ENCODE measurements at places on chromosomes 11 and 22.

GRCh38 chr22:38162881-38163843, 18.5 kb downstream of the PLA2G6 start:
- no peak for DNase-seq

DNA sequence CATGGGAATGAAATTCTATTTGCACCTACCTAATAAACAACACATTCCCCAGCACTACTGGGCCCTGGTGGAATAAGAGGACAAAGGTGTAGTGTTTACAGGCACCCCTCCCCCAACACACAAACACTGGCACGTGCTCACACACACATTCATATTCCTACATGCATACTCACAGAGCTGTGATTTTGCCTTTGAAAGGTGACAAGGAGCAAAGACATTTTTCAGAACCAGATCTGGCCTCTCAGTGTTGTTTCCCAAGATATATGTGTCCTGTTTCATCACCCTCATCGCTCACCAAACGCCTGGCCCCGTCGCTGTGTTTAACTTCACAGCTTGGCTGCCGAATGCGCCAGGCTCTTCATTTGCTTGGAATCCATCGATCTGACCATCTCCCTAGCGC, 292.6 kb downstream of the NTM start:
- no peak for DNase-seq

DNA sequence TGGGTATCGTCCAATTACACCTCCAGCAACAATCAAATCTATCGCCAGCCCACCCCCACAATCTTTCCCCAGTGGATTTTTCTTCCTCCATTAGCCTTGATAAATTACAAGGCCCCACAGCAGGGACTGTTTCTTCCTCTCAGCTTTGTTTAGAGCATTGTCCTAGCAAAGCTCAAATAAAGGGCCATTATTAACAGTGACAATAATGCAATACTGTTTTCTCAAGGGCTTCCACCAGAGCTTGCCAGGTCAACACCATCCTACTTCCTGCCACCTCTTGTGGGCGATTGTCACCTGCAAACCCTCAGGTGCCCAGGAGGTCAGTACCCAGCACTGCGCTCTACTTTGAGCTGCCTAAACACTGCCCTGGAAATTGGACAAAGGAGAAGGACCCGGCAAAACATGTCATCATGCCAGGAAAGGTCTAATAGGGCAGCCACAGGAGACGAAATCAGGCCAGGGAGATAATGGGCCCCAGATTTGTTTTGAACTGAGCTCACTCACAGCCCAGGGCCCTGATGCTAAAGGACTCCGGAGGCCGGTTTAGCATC, 95.2 kb downstream of the ABTB2 start:
- DNase-seq = no peak

GRCh38 chr11:8656291-8656690, 26.2 kb downstream of the TRIM66 start:
- no peak for DNase-seq

DNA sequence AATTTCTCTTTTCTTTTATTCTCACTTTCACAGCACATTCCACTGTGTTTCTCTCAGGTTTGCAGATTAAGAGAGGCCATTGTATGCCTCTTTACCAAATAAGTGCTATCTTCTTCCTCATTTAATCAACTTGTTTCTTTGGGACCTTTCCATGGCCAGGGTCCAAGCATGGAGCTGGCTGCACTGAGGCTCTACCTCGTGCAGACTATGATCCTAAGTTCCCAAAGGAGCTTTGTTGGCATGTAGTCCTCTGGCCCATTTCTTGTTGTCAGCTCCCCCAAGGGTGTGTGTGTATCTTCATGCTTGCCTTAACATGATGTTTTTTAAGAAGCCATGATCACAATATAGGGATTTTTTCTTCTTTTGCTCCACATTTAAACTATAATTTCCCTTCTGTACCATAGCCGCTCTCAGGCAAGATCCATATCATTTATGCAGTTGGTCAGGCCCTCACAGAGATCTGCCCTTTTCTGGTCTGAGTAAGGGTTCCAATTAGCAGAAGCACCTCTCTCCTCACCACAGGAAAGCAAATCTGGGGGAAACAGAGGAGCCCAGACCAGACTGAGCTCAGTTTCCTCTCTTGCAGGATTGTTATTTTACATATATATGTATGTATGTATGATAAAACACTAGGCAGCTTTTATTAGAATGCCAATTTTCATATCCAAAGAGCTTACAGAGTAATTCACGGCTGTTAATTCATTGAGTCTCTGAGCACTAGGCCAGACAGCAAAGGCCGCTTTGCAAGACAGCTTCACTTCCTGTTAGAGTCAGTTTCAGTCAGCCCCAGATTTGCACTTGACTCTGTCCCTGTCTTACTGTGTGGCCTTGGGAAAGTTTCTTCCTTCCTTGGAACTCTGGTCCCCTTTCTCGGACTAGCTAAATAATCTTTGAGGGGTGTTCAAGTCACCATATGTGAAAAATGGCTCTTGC, 34.3 kb downstream of the CYB5R2 start:
- DNase-seq = no peak

DNA sequence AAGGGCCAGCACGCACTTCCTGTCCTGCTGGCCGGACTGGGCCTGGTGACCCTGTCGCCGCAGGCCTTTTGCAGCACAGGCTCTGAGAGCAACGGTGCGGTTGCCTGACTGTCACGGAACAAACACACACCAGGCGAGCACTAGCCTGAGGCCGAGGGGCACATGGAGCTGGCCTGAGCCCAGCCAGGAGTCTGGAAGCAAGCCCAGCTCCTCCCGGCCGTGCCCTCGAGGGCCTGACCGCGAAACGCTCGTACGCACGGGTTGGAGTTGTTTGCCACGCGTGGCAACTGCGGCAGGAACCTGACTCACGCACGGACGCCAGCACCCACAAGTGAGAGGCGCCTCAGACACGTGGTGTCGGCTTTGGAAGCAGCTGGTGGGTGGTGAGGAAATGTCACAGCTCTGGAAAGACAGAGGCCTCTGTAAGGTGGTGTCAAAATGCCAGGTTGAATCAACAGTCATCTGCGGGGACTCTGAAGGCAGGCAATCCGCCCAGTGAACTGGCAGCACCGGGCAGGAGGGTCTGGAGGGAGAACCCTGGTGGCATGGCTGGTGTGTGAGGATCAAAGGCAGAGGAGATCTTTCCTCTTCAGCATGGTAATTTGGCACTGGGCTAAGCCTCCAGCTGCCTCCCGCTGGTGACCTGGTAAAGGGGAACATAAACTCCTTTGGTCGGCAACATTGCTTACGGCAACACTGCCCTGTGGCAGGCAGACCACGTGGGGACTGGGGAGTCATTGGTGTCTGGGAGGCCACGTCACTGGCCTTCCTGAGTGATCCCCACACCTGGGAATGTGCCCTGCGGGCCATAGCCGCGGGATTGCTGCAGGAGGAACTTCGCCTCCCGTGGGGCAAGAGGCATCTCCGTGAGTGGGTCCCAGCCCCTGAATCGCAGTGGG, 15.3 kb upstream of the IL17REL start:
- no peak for DNase-seq

DNA sequence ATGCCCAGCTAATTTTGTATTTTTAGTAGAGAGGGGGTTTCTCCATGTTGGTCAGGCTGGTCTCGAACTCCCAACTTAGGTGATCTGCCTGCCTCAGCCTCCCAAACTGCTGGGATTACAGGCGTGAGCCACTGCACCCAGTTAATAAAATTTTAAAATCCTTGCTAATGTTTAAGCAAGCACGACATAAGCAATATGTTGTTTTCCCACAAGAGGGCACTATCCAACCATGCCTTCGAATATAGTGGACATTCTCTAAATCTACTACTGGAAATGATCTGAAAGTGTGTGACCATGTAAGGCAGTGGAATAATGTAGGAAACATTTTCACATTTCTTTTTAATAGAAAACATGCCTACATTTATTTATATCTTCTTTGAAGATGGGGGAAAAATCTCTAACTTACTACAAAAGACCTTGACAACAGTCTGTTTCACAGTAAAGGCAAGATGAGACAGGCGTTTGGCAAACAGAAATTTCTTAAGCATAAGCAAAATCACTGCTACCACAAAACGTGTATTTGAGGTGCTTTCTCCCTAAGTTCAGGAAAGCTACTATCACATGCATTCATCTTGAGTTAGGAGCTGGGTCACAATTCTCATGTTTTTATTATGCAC, 38.2 kb downstream of the PITPNB start:
- DNase-seq = peak; percentile 92

DNA sequence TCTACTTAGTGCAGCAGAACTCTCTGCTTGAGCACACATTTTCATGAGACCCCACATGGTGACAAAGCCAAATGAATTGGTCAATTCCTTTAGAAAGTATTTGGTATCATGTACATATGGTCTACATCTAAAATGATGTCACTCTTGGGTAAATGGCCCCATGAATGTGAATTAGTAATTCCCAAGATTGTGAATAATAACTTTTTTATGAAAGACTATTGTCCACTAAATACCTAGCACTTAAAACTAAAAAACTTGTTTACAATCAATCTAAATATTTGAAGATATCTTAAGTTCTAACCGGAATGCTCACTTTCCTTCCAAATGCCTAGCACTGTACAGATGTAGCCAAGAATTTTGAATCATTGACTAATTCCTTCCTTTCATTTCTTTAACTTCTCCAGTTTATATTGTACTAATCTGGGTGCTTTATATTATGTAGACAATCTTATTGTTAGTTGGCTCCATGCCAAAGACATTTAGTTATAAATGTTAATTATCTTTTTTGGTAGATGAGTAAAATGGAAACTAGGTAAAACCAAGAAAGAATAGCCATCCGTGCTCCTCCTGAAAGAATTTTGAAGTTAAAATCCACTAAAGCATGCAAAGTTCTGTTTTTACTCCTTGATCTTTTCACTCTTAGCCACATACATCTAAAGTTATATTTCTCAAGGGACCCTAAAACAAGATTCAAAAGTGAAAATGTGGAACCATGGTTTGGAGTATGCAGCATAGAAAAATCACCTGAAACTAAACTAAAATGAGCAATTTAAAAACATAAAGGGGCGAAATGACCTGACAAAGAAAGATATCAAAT, 145.0 kb upstream of the ARHGAP20 start:
- peak; percentile 38 for DNase-seq

DNA sequence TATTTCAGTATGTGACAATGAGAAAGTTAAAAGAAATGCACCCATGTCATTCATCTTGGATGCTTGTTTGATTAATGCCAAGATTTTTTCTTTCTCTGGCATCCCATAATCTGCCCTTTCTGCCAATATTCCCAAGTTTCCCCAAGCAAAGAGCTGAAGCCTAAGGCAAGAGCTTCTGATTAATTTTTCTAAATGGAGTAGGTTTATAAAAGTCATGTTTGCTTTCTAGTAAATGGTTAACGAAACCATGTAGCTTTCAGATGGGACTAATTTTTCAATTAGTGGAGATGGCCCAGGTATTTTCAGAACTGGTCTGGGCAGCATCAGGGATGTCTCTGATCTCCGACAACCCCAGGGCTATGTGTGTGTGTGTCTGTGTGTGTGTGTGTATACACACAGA, 55.3 kb downstream of the LRRC4C start:
- peak; percentile 13 for DNase-seq

GRCh38 chr11:95760941-95761340, 28.6 kb downstream of the FAM76B start:
- DNase-seq = no peak

DNA sequence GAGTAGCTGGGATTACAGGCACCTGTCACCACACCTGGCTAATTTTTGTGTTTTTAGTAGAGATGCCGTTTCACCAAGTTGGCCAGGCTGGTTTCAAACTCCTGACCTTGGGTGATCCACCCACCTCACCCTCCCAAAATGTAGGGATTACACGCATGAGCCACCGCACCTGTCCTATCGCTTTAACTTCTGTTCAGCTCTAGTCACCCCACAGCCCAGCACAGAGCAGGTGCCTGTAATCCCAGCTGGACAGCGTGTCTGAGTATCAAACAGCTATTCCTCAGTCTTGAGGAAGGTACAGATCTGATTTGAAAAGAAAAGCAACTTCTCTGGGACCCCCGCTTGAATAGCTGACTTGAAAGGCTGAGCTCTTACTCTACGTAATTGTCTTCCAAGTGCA, 149.1 kb downstream of the CTTN start:
- DNase-seq = no peak

DNA sequence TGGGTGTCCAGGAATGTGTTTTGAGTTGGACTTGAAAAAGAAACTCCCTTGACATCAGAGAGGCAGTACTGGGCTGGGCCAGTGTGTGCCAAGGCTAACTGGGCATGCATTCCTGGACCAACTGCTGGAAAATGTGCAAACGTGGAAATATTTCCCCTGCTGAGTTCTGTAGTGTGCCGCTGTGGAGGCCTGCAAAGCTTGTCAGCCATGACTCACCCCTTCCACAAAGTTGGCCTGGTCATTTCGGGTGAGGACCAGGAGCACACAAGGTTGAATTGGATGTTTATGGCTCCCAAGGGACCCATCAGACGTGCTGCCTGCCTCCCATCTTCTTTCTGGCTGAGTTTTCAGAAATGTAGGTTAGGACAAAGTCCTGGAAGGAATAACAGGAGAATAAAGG, 513.1 kb downstream of the MIAT start:
- no peak for DNase-seq

- no peak for DNase-seq
Measured at GRCh38 chr11:73995247-73995646, 12.6 kb upstream of the UCP2 start.

DNA sequence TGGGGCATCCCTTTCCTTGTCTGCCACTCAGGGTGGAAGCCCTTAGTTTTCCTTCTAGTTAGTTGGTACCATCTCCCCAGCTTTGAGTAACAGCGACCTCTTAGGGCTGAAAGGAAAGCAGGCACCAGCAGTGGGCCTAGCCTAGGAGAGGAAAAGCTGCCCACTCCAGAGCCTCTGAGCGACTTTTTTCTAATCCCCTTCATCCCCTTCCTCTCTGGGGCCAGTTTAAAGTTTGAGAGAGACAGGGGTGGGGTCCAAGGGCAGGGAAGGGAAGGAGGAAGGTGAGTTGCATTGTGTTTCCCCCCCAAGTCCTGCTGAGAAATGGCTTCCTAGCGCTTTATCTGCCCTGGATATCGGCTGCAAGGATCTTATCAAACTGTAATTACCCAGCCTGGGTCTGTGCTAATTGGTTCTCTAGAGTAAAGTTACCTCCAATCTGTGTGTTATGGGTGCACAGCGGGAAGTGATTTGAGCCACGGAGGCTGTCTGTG, 573.9 kb upstream of the CADM1 start:
- peak; percentile 48 for DNase-seq

DNA sequence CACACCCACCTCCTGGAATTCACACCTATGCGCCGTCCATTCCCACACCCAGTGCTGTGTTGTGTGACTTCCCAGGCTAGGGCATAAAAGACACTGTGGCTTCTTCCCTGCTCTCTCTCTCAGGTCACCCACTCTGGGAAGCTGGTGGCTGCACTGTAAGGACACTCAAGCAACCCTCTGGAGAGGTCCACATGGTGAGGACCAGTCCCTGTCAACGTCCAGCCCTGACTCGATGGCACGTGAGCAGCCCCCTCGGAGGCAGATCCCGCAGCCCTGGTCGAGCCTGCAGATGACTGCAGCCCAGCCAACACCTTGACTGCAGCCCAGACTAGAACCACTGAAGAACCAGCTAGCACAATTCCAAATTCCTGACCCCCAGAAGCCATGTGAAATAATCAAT, 16.2 kb downstream of the CBX7 start:
- DNase-seq = no peak

DNA sequence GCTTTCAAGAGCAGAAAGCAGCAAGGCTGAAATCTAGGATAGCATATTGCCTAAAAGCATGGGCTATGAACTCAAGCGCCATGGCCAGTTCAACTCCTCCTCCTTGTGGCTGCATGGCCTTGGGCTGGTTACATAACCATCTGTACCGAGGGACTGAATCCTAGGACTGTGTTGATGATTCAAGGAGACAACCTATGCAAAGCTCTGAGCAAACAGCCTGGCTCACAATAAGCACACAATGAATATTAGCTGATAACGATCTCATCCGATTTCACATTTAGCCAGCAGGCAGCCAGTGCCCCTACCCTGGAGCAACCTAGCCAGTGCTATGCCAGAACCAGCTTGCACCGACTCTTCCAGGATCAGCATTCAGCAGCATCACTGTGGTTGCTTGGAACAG, 698.4 kb downstream of the TBC1D22A start:
- DNase-seq = no peak

Measured in lung (tissue), 17 donors.